T-cell (primary cell): ENCODE measurements at places on chromosomes 6 and 20. TPM values are rescaled to one million over a fixed set of nuclear protein-coding genes. Genes with fewer than 3 reads are reported as not detected.

DNA sequence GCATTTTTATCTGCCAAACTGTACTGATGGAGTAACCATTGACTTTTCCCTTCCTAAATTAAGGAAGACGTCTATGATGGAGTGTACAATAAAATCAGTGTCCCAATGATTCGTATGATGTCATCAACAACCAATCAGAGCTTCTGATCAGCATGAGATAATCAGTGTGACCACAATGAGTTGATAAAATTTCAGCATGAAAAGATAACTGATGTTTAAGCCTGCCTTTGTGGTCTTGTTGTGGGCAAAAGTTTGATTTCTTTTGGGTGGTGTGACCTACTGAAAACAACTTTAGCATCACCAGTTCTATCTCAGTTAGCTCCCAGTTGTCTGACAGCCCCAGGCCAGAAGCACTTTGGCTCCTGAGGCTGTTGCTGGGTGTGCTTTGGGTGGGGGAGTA, 3.3 kb downstream of the PCIF1 start:
- peaks cover 5% of the 10 kb centered on the region for H3K4me1 ChIP-seq
- H3K27me3 ChIP-seq: no peaks in the 10 kb centered on the region
- H3K36me3 ChIP-seq: peaks cover 56% of the 10 kb centered on the region
- no peak overlapping the region for H3K27ac ChIP-seq

DNA sequence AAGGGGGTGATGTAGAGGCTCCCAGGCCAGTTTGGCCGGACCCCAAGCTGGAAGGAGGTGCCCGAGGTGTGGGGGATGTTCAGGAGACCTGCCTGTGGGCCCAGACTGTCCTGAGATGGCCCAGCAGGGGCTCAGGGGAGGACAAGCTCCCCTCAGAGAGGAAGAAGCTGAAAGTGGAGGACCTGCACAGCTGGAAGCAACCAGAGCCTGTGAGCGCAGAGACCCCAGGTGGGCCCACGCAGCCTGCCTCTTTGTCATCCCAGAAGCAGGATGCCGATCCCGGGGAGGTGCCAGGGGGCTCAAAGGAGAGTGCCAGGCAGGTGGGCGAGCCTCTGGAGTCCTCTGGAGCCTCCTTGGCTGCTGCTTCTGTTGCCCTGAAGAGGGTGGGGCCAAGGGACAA, 29.7 kb downstream of the ZNF831 start:
- no peaks in the 10 kb centered on the region for H3K4me1 ChIP-seq
- no peak overlapping the region for H3K27ac ChIP-seq
- H3K27me3 ChIP-seq: no peaks in the 10 kb centered on the region
- H3K4me3 ChIP-seq: no peak overlapping the region
- peaks cover 5% of the 10 kb centered on the region for H3K36me3 ChIP-seq
- DNase-seq: no peak

Gene TSPO2
- not detected for total RNA-seq

GRCh38 chr20:53917145-53918019, 153.0 kb downstream of the BCAS1 start:
- H3K27ac ChIP-seq: no peak overlapping the region
- DNase-seq: no peak
- H3K36me3 ChIP-seq: no peaks in the 10 kb centered on the region
- no peak overlapping the region for H3K4me3 ChIP-seq
- peaks cover 20% of the 10 kb centered on the region for H3K4me1 ChIP-seq

- peaks cover 11% of the 10 kb centered on the region for H3K4me1 ChIP-seq
- H3K27ac ChIP-seq: no peak overlapping the region
- DNase-seq: no peak
These were observed 1.4 kb downstream of the PPP1R3D start for GRCh38 chr20:59938696-59939051.

DNA sequence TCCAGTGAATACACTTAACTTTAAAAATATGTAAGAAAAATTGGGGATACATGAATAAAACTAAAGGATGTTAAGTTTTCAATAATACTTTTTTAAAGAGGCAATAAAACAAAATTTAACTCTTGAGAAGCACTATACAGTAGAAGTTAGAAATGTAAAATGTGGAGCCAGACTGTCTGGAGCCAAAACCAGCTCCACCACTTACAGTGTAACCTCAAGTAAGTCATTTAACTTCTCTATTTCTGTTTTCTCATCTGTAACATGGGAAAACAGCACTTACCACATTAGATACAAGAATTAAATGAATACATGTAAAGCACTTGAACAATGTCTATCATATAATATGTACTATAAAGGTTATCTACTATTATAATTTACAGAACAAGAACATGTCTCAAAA, 6.7 kb downstream of the ATG5 start:
- no peaks in the 10 kb centered on the region for H3K27me3 ChIP-seq
- H3K4me3 ChIP-seq: no peak overlapping the region
- peaks cover 2% of the 10 kb centered on the region for H3K4me1 ChIP-seq
- no peaks in the 10 kb centered on the region for H3K36me3 ChIP-seq
- no peak overlapping the region for H3K27ac ChIP-seq
- no peak for DNase-seq

GRCh38 chr20:50579511-50579910, 69.3 kb downstream of the PTPN1 start:
- peaks cover 94% of the 10 kb centered on the region for H3K36me3 ChIP-seq
- no peak for DNase-seq
- H3K4me3 ChIP-seq: no peak overlapping the region
- H3K27ac ChIP-seq: no peak overlapping the region

- no peaks in the 10 kb centered on the region for H3K36me3 ChIP-seq
- H3K4me1 ChIP-seq: no peaks in the 10 kb centered on the region
- no peak overlapping the region for H3K4me3 ChIP-seq
These were observed 13.6 kb downstream of the PERP start for GRCh38 chr6:138093632-138094031.

DNA sequence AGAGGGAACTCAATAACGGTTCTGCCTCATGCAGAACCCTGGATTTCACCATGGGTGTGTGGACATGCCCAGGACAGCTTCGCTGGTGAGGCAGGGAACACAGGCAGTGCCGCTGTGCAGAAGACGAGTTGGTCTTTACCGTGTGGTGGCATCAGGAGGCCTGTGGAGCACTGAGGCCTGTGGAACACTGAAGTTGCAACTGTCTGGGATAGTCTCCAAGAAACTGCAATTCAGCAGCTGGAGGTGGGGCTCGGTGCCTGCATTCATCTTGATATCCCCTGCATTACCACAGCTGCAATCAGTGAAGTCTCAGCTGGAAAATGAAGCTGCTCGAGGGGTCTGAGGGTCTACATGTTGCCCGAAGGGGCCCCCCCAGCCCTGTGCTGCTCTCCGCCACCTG, 202.4 kb upstream of the CDH4 start:
- peaks cover 1% of the 10 kb centered on the region for H3K27me3 ChIP-seq
- no peak overlapping the region for H3K27ac ChIP-seq
- H3K36me3 ChIP-seq: no peaks in the 10 kb centered on the region
- H3K4me1 ChIP-seq: no peaks in the 10 kb centered on the region
- no peak overlapping the region for H3K4me3 ChIP-seq

DNA sequence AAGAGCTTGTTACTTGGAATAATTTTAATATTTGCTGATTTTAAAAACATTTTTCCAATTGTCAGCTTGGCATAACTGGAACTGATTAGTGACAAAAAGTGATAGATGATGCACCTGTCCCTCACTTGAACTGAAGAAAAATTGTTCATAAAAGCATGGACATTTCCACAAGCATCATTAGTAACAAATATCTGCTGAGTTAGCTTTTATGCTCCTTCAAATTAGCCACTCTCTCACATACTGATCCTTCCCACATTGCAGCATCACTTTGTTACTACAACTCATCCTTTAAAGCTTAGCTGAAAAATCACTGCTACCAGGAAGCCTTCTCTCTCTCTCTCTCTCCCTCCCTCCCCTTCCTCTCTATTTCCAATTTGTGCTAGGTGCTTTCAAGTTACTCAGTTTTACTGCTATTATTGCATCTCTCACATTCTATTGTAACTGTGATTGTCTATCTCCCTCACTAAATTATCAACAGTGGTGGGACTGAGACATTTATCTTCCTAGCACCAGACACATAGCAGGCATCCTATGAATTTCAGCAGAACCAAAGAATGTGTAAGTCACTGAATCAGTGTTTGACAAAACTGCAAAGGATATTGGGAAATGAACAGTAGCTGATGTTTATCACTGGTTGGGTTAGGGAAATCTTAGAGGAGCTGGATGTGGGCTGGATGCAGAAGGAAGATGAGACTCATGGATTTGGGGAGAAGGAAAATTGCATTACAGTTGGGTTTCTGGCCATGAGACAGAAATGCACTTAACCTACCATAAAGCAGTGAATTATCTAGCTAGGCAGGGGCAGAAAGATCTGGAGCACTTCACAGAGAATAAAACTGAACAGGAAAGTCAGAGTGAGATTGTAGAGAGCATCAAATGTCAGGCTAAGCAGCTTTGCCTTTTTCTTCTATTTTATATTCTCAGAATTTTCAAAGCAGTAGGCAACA, 128.4 kb upstream of the PLN start:
- no peaks in the 10 kb centered on the region for H3K4me1 ChIP-seq
- H3K36me3 ChIP-seq: no peaks in the 10 kb centered on the region
- no peaks in the 10 kb centered on the region for H3K27me3 ChIP-seq

Gene BPIFB2
- 0.16 TPM for total RNA-seq

GRCh38 chr6:3808199-3808598, 41.0 kb upstream of the FAM50B start:
- no peak for DNase-seq
- H3K4me3 ChIP-seq: no peak overlapping the region

Gene BPIFA1
- not detected for total RNA-seq

DNA sequence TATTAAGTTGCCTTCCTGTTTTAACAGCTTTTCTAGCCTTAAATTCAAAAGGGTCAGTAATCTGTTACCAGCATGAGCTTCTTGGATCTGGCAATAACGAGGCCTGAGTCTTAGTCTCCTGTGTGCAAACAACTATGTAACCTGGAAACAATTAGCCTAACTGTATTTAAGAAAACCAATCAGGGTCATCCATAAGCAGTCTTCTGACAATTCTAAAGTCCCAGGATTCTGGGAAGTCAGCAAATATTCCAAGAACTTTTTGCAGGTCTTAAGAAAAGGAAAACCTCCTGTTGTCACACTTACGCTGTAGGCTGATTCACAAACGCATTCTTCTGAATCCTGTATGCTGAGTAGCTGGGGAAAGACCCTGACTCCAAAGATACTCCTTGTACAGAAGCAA, 90.4 kb downstream of the COL12A1 start:
- no peaks in the 10 kb centered on the region for H3K36me3 ChIP-seq
- H3K4me1 ChIP-seq: no peaks in the 10 kb centered on the region
- no peaks in the 10 kb centered on the region for H3K27me3 ChIP-seq
- no peak for DNase-seq
- H3K4me3 ChIP-seq: no peak overlapping the region

Gene PTCRA
- total RNA-seq: not detected
